NCI-H1417 (cell line): ENCODE measurements at places on chromosomes 16 and 17.

DNA sequence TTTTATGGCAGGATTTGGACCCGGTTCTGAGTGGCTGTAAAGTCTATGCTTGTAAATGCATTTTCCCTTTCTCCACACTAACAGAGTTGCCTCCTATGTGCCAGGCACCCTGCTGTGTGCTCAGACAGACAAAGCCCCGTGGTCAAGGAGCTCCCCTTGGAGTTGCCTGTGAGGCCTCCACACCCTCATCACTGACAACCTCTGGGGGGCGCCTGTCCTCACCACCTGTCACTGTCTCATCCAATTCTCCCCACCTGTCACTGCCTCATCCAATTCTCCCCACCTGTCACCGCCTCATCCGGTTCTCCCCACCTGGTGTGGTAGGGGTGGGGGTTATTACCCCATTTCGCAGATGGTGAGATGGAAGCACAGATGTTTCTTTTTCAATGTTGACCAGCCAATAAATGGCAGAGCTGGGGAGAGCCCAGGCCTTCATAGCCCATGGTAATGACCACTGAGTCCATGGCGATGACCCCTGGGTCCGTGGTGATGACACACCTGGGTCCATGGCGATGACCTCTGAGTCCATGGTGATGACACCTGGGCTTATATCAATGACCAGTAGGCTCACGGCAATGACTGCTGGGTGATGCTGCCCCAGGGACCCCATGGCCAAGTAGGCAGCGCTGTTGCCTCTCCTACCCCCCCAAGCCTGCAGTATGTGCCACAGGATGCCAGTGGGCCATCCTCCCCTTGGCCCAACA is 150.1 kb downstream of the IRF8 start:
- DNase-seq = no peak

- DNase-seq = no peak
These were observed 171.5 kb upstream of the MAF start for GRCh38 chr16:79772048-79772447.

- DNase-seq = peak; percentile 81
These were observed 545 bp downstream of the ARHGAP17 start for GRCh38 chr16:25014500-25015147.

- no peak for DNase-seq
These were observed 14.2 kb downstream of the CTRB2 start for GRCh38 chr16:75192606-75193264.

DNA sequence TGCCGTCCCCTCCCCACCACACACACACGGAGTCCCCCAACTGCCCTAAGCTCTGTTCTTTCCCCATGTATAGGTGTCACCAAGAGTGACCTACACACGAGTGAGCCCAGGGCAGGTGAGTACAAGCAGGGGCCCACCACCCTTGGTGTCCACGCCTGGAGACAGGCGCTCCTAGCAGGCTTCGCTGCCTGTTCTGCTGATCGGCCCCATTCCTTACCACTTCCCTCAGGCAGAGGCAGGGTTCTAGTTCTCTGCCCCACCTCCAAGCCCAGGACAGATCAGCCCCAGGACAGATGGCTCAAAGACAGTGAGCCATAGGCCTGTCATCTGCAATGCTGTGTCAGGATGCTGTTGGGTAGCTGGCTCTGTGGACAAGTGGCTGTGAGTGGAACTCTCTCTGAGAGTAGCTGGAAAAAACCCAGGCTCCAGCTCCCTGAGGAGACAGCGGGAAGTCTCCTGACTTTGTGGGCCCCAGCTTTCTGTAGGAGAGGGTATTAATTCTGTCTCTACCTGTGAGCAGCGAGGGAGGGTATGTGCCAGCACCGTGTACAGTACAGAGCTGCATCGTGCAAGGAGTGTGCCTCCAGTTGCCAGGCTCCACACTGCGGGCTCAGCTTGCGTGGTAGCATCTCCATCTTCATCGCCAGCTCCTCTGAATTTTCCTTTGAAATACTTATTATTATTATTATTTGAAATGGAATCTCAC is 897 bp downstream of the TP53I13 start:
- no peak for DNase-seq

- no peak for DNase-seq
These were observed 54.5 kb upstream of the MRC2 start for GRCh38 chr17:62572888-62573401.

DNA sequence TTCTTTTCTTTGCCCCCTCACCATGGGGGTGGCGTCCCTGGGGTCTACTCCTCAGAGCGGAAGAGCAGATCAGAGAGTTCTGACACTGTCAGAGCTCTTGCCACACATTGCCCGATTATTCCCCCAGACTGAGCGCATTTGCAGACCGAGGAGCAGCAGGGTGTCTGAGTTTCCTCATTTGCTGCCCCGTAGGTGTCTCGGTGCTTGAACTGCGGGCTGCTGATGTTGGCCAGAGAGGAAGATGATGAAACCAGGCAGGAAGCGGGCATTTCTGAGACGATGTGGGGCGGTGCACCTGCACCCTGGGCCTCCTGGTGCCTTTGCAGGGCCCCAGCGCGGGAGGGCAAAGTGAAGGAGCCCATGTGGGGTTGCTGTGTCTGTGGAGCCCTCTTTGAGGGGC is 55.2 kb downstream of the ARSG start:
- no peak for DNase-seq

DNA sequence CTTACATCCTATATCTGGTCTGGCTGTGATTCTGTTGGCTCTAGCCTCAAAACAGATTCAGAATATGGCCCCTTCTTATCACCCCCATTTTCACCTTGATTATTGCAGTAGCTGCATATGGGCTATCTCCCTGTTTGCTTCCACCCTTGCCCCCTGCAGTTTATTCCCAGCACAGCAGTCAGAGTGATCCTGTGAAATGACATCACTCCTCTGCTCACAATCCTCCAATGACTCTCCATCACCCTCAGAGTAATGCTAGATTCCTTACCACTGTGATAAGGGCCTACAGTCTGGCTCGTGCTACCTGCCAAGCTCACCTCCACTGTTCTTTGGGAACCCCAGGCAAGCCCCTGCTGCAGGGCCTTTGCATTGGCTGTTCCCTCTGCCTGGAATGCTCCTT is 92.5 kb downstream of the ASIC2 start:
- DNase-seq = no peak

DNA sequence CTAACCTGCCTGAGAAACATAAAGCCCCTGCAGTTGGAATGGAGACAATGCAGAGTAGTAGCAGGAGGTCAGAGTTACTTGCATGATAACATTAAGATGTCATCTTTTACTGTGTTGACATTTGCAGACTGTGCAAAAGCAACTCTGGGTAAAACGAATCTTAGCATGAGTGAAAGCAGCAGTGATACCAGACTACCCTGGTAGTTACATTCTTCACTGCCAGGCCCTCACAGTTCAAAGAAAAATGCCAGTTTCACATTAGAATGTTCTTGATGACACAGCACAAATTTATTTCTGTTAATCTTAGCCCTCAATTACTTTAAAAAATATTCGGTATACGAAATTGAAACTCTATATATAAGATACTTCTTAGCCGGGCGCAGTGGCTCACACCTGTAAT is 12.2 kb downstream of the MPHOSPH6 start:
- no peak for DNase-seq

DNA sequence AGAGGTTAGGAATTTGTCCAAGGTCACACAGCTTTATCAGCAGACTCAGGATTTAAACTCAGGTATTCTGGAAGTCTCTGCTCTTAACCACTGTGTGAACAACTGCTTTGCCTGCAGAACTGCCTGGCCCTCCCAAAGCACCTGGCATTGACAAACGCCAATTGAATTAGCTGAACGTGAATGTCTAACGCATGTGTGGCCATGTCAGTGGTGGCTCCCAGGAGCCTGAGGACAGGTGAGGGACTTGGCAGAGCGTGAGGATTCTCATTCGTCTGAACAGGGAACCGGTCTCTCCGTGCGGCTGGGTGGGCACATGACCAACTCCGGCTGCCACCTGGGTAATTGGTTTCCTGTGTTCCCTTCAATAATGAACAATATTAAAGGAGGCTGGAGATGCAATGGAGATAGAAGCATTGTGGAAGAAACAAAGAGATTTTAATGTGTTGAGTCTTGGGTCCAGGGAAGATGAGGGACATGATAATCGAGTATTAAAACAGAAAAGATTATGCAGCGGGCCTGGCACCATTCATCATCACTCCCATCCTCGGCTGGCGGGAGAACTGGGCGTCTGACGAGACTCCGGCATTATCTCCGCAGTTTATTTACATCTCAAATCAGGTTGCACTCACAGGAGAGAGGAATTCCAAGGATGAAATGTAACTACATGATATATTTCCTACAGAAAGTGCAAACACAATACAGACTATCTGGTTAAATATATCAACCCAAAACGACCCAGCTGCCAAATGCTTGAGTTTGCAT is 113.5 kb downstream of the NPIPB5 start:
- peak; percentile 57 for DNase-seq

DNA sequence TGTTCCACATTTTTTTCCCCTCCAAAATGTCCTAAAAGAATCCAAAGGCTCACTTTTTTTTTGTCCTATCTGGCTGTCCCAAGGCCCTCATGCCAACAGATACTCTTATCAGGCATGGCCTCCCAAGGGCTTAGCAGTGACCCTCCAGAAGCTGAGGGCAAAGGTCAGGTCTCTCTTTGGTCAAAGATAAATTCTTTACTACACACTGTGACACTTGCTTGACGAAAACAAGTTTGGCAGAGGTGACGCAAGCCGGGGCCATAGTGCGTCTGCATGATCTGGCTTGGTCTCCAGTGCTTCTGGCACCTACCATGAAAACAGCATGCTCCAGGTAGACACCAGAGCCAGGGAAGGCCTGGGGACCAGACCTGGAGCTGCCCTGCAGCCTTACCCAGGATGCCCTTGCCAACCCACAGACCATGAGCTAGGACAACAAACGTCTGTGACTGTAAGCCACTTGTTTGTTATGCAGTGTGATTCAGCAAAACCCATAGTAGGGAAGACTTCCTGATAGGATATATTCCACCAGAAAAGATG is 48.5 kb upstream of the IRF8 start:
- DNase-seq = no peak

- DNase-seq = no peak
These were observed 28.2 kb downstream of the ANKFY1 start for GRCh38 chr17:4235372-4236279.

- peak; percentile 83 for DNase-seq
These were observed 30.1 kb downstream of the CCL4 start for GRCh38 chr17:36133602-36134236.

GRCh38 chr17:81380131-81380530 is 15.1 kb upstream of the BAHCC1 start:
- DNase-seq = no peak

GRCh38 chr16:29875206-29875605 is 12.2 kb upstream of the CDIPT start:
- no peak for DNase-seq

- no peak for DNase-seq
These were observed 8.1 kb upstream of the ATP2A3 start for GRCh38 chr17:3972281-3972731.

GRCh38 chr17:33459078-33459940 is 166.2 kb upstream of the ASIC2 start:
- no peak for DNase-seq

GRCh38 chr17:79483842-79484241 is 127.0 kb downstream of the RBFOX3 start:
- DNase-seq = no peak

DNA sequence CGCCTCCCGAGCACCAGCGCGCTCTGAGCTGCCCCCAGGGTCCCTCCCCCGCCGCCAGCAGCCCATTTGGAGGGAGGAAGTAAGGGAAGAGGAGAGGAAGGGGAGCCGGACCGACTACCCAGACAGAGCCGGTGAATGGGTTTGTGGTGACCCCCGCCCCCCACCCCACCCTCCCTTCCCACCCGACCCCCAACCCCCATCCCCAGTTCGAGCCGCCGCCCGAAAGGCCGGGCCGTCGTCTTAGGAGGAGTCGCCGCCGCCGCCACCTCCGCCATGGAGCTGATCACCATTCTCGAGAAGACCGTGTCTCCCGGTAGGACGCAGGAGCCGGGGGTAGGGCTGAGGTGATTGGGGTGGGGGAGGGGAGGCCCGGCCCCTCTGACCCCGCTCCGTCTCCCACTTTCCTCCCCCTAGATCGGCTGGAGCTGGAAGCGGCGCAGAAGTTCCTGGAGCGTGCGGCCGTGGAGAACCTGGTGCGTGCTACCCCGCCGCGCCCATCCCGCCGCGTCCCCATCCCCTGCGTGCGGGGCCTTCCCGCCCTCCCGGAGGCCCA is 329 bp downstream of the KPNB1 start:
- no peak for DNase-seq

- no peak for DNase-seq
These were observed 2.9 kb upstream of the SYT17 start for GRCh38 chr16:19165101-19165500.

DNA sequence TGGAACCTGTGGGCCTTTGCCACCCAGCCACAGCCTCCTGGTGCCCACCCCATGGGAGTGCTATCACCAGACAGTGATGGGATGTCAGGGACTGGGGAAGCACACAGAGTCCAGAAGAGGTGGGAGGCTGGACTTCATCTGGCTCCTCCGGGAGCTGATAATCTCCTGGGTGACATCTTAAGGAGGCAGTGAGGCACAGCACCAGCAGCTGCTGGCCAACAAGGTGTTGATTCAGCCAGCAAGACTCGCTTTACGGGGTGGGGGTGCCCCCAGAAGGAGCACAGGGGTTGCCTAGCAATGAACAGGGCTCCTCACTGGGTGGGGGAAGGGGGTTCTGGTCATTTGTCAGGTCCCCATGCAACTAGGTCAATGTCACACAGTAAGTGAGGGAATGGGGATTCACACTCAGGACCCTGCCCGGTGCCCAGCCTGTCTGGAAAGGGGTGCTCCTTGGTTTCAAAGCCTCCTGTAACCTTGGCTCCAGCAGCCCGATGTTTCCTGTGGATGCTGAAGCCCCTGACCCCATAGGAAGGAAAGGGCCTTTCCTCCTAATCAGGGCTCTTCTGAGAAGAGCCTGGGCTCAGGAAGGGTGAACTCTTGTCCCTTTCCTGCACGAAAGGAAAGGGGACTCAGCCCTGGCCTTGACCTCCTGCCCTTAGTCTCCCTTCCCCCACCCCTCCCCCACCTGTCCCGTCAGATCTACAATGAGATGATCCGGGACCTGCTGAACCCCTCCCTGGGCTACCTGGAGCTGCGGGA is 17.7 kb downstream of the KIF19 start:
- no peak for DNase-seq

- DNase-seq = no peak
These were observed 17.7 kb downstream of the NAA60 start for GRCh38 chr16:3461151-3461550.

- DNase-seq = no peak
These were observed 3.4 kb upstream of the NAT9 start for GRCh38 chr17:74779501-74779900.

DNA sequence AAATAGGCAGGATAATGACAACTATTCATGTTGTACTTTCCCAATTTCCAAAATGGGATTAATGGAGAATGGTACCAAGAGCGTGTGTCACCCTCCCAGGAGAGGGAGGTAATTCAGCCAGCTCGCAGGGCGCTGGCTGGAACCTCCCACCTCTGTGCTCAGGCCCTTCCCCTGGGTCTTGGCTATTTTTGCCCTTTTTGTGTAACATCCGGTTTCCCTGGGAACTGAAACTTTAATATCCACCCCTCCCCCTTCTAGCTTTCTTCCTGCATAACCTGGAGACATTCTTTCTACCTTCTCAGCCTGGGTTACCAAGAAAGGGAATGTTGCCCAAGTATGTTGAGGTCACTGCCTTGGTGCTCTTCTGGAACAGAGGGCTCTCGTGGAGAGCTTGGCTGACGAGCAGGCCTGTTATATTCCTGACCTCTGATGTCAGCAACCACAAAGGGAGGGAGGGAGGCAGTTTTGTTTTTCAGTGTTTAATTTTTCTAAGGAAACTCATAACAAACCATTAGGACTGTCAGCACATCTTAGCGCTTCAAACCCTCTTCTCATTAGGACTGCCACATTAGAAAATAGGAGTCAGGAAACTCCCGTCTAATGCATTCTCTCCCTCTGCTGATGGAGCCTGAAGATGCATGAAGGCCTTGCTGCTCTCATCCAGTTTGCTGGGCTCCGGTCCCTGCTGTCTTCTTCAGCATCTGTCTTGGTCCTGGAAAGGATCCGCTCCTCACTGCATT is 25.6 kb downstream of the ITGB3 start:
- no peak for DNase-seq
